Fibroblast of skin of scalp (primary cell): ENCODE measurements at places on chromosomes 1 and 21.

DNA sequence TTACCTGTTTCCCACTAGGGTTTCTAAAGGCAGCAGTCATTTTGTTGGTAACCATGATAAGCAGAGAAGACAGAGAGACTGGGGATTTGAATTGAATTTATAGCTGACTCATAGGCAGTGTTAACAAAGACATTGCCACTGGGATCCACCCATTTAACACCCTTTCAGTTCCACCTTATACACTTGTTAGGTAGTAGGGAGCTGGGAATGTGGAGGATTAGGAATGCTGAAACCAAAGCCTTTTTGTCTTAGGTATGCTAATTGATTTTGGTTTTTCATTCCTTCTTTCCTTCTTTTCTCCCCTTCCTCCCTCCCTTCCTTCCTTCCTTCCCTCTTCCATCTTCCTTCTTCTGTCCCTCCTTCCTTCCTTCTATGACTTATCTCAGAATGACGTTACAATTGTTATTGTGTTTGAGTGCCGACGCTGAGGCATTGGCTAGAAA is 7.5 kb upstream of the EVI5 start:
- DNase-seq = no peak

GRCh38 chr1:20389571-20389970 is 96.4 kb downstream of the CAMK2N1 start:
- no peak for DNase-seq

DNA sequence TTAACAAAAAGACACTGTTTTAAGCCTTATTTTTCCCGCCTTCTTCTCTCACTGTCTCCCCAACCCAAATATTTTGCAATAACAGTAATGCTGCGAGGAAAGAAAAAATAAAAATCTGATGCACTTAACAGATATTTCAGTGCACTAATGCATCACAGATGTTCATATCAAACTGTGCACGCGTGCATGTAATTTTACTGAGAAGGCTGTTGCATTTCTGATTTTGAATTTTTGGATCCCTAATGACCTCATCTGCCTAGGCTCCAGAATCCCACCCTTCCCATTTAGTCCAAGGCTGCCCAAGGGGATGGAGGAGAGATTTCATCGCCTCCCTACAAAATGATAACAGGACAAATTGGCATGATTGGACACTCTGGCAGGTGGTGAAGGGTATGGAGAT is 5.5 kb downstream of the TRABD2B start:
- DNase-seq = peak; percentile 44

GRCh38 chr1:50139339-50140181 is 30.8 kb downstream of the ELAVL4 start:
- no peak for DNase-seq

- DNase-seq = peak; percentile 74
Measured at GRCh38 chr1:115266729-115267421, 71.2 kb downstream of the NGF start.

DNA sequence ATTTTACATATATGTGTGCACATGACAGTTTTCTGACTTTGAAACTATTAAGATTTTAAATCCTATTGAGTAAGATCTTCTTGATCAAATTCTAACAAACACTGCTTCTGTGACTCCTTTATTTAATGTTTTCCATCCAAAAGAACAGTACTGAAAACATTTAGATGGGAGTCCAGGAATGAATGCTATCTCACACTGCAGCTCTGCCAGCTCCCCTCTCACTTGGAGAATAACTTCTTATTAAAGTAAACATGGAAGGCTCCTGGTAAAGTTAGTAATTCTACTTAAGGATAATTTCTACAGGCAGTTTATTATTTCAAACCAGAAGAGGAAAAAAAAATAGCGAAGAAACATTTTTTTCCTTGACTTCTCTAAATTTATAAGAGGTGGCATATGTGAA is 349.1 kb downstream of the DPYD start:
- no peak for DNase-seq

DNA sequence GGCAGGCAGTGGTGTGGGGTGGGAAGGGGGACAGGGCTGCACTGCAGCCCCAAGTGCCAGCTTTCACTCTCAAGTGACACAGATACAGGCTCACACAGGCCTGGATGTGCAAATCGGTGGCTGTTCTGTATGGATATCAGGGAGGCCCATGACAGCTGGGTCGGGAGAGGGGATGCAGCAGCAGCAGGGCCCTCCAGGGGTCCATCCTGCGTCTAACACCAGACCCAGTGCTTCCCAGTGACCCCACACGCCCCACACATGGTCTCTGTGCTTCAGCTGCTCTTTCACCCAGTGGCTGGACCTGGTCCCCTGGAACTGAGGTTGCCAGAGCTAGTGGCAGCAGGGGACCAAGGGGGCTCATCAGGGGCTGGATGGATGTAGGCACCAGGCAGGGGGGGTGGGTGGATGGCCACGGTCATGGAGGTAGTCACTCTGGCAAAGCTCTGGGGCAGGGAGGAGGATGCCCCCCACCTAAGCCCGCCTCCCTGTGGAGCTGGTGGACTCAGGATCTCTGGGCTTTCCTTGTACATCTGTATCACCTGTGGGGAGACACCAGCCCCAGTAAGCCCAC is 13.9 kb downstream of the BTBD19 start:
- no peak for DNase-seq
